ENCODE measurements at places on chromosomes 1 and 21. TPM values are rescaled to one million over a fixed set of nuclear protein-coding genes. Genes with fewer than 3 reads are reported as not detected.
A peak's percentile ranks its signal among the peaks of the same experiment; 100 is the strongest.

DNA sequence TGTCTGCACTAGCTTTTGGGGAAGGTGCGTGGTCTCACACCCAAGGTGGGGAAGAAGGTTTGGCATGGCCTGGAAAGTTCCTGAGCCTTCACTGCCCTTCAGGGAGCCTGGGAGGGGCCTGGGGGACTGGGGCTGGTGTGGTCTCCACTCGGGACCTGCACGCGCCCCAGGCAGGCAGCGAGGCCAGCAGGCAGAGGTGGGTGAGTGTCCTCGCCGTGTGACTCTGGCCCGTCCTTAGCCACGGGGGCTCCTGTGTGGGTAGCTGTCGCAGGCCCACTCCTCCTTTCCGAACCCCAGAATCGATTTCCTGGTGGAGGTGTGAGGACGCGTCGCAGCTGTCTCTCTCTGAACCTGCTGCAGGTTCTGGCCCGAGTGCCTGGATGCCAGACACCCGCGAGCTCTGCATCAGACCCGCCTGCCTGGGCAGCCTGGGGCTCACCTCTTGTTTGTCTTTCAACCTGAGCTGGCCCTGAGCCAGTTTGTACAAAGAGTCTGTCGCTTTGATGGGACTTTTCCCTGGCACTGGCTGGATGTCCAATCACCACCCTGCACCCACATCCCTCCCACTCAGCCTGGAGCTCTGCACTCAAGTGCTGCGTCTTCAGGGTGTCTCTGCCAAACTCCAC, 36.0 kb upstream of the SLC19A1 start:
- H3K36me3 ChIP-seq, result no peaks in the 10 kb centered on the region
- H3K27me3 ChIP-seq, result peaks cover 13% of the 10 kb centered on the region
- no peaks in the 10 kb centered on the region for H3K4me1 ChIP-seq
- H3K27ac ChIP-seq, result no peak overlapping the region
- H3K4me3 ChIP-seq, result no peak overlapping the region
- peak; percentile 37 for DNase-seq

DNA sequence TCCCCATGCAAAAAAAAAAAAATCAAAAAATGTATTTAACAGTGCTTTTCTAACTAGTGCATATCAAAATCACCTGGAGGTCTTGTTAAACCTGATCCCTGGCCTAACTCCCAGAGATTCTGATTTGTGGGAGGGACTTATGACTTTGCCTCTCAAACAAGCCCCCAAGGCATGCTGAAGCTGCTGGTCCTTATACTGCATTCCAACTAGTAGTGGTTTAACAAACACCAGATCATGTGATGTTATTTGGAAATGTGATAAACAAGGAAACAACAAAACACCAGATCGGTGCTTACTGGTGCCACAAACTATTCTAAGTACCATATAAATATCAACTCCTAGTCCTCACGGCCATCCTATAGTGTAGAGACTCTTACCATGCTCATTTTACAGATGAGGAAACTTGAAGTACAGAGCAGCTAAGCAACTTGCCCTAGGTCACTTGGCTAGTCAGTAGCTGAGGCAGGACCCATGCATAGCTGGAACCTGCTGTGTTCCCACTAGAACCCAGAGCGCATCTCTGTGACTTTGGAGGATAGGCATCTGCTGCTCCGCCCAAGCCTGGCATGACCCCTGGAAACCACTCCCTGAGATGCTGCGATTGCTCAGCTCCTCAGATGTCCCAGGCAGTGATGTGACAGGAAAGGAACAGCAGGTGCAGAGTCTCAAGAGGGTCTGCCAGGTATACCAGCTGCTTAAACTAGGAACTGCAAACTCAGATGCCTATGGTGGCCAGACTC, 38.1 kb downstream of the SOX13 start:
- H3K27ac ChIP-seq, result peak overlapping the region; percentile 50
- H3K4me1 ChIP-seq, result peaks cover 16% of the 10 kb centered on the region
- H3K36me3 ChIP-seq, result peaks cover 3% of the 10 kb centered on the region
- H3K4me3 ChIP-seq, result no peak overlapping the region

- DNase-seq, result no peak
- H3K4me1 ChIP-seq, result no peaks in the 10 kb centered on the region
- H3K4me3 ChIP-seq, result no peak overlapping the region
- no peak overlapping the region for H3K27ac ChIP-seq
- H3K27me3 ChIP-seq, result peaks cover 6% of the 10 kb centered on the region
Observed at GRCh38 chr1:17867470-17867869, 112.3 kb downstream of the ACTL8 start.

GRCh38 chr1:87265786-87266185, 62.9 kb upstream of the LMO4 start:
- H3K27me3 ChIP-seq, result peaks cover 8% of the 10 kb centered on the region
- no peaks in the 10 kb centered on the region for H3K4me1 ChIP-seq
- H3K27ac ChIP-seq, result no peak overlapping the region
- H3K36me3 ChIP-seq, result no peaks in the 10 kb centered on the region
- no peak for DNase-seq
- H3K4me3 ChIP-seq, result no peak overlapping the region

DNA sequence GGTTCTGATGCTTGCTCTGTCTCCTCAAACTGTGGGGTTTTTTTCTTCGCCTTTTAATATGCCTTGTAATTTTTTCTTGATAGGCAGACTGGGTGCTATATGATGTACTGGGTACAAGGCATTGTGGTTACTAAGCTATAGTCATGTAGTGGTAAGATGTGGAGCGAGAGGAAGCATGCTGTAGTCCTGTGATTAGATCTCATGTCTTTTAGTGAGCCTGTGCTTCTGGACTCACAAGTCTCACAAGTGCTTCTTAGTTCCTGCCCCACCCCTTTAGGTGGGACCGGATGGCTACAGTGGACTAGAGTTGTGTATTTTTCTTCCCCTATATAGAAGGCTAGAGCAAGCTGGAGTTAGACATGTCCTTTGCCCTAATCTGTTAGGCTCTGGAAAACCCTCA, 178.7 kb downstream of the DNM3 start:
- H3K4me1 ChIP-seq, result peaks cover 5% of the 10 kb centered on the region
- no peak overlapping the region for H3K4me3 ChIP-seq
- no peak for DNase-seq
- no peak overlapping the region for H3K27ac ChIP-seq
- H3K27me3 ChIP-seq, result no peaks in the 10 kb centered on the region

- no peaks in the 10 kb centered on the region for H3K36me3 ChIP-seq
- H3K27ac ChIP-seq, result no peak overlapping the region
- H3K27me3 ChIP-seq, result peaks cover 50% of the 10 kb centered on the region
- no peak for DNase-seq
- no peaks in the 10 kb centered on the region for H3K4me1 ChIP-seq
Observed at GRCh38 chr1:18232052-18232451, 124.5 kb downstream of the IGSF21 start.

- no peaks in the 10 kb centered on the region for H3K4me1 ChIP-seq
- no peak overlapping the region for H3K27ac ChIP-seq
Observed at GRCh38 chr1:37009521-37009920, 24.8 kb downstream of the GRIK3 start.

- H3K4me3 ChIP-seq, result peak overlapping the region; percentile 85
- H3K36me3 ChIP-seq, result peaks cover 4% of the 10 kb centered on the region
- H3K27ac ChIP-seq, result peak overlapping the region; percentile 94
- peaks cover 5% of the 10 kb centered on the region for H3K27me3 ChIP-seq
- peaks cover 22% of the 10 kb centered on the region for H3K4me1 ChIP-seq
Observed at GRCh38 chr1:9181990-9182783, 52.4 kb upstream of the H6PD start.

GRCh38 chr1:38153778-38154470, 107.3 kb upstream of the POU3F1 start:
- no peak overlapping the region for H3K4me3 ChIP-seq
- H3K27ac ChIP-seq, result no peak overlapping the region
- H3K36me3 ChIP-seq, result no peaks in the 10 kb centered on the region
- H3K4me1 ChIP-seq, result peaks cover 6% of the 10 kb centered on the region
- DNase-seq, result no peak

GRCh38 chr1:30902593-30903290, 5.8 kb downstream of the SDC3 start:
- H3K27me3 ChIP-seq, result peaks cover 6% of the 10 kb centered on the region
- H3K4me1 ChIP-seq, result peaks cover 11% of the 10 kb centered on the region
- no peaks in the 10 kb centered on the region for H3K36me3 ChIP-seq
- no peak overlapping the region for H3K4me3 ChIP-seq

The KCNH1 gene
- 0.34 TPM for total RNA-seq

The ROR1 gene
- 81.4 TPM for total RNA-seq

The GPR25 gene
- total RNA-seq, result not detected

The DUSP23 gene
- total RNA-seq, result 42.1 TPM

The FMN2 gene
- 0.33 TPM for total RNA-seq

The SYPL2 gene
- 0.14 TPM for total RNA-seq

All from mesothelial cell of epicardium (in vitro differentiated cells).